ENCODE measurements at places on chromosomes 2 and 18.

- no peak for DNase-seq
These were observed 207.8 kb upstream of the HS6ST1 start for GRCh38 chr2:128526455-128526976.

DNA sequence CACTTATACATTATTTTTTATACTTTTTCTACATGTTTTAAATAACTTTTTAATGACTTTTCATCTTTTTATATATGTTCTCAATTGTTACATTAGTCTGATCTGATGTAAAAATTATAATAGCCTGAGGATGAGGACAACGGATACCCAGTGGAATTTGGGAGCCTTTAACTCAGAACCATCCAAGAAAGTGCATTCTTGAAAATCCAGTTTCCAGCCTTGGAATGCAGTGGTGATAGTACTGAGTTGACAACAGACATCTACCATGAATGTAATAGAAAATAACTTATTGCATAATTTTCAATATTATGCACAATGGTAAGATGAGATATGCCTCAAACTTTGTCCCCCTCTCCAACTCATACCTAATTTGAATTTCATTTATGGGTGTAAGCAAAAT, 120.7 kb upstream of the ZC3H15 start:
- DNase-seq = no peak

GRCh38 chr2:127066942-127067341, 40.0 kb downstream of the BIN1 start:
- no peak for DNase-seq

DNA sequence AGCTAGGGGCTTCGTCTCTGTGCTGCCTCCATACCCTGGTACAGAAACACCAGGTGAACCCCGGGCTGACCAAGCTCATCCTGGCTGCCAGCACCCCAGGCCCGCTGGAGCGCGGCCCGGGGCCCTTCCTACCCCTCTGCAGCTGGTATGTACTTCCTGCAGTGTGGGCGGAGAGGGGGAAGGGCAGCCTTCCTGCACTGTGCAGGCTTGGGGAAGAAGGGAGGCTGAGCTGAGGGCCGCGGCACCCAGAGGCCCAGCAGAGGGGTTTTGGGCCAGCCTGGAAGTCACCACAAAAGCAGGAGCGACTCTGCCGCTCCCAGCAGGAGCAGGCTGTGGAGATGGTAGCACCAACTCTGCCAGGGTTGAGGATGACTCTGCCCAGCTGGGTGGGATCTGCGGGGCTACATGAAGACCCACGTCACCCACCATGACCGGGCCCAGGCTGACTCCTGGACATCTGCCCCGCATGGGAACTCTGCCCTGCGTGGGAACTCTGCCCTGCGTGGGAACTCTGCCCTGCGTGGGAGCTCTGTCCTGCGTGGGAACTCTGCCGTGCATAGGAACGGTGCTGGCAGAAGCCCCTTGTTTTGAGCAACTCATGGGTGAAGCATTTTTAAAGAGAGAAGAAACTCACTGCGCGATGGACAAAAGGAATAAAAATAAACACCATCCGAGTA, 273.3 kb downstream of the NDUFA10 start:
- no peak for DNase-seq

DNA sequence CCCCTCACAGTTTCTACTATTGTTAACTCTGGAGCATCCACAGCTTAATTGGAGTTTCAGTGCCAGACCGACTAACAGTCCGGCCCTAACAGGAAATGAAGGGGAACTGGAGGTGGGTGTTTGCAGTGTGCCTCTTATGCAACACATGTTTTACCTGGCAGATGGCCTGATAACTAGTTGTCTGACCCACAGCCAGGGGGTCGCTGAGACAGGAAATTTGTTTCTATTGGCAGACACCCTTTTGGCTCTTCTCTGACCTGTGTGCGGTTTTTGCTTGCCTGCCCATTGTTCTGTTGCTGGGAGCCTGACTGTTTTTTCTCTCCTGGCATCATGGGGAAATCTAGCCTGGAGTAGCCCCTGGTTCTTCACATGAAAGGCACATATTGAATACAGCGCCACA, 1329.8 kb downstream of the DSC3 start:
- DNase-seq = no peak
